ENCODE measurements at places on chromosomes 4 and X. TPM values are rescaled to one million over a fixed set of nuclear protein-coding genes. Genes with fewer than 3 reads are reported as not detected.

SPATA4 gene
- 0.41 TPM for total RNA-seq

CLDN22 gene
- not detected for total RNA-seq

NMU gene
- total RNA-seq: not detected

EMCN gene
- 0.46 TPM for total RNA-seq

MBNL3 gene
- 1.1 TPM for total RNA-seq

CENPI gene
- 12.3 TPM for total RNA-seq

POLN gene
- 1.9 TPM for total RNA-seq

SUPT20HL1 gene
- total RNA-seq: not detected

HTN1 gene
- not detected for total RNA-seq

ITGB1BP2 gene
- 0.22 TPM for total RNA-seq

CYBB gene
- not detected for total RNA-seq

DNA sequence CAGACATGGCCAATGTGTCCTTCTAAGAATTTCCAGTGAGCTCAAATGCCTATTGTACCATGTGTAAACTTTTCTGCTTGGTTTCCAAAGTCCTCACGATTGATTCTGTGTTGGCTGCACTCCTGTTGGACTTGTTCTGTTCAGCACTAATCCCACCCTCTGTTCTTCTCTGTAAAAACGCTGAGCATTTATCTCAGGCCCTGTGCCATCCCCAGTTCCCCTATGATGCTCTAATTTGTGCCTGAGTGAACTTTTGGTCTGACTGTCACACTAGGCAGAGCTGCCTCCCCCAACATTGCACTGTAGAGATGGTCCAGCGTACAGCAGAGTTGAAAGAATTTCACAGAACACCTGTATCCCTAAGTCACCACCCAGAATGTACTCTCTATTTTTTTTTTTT, 76.1 kb upstream of the STS start:
- peaks cover 11% of the 10 kb centered on the region for H3K36me3 ChIP-seq
- H3K27me3 ChIP-seq: no peaks in the 10 kb centered on the region
- peaks cover 10% of the 10 kb centered on the region for H3K4me1 ChIP-seq
- H3K4me3 ChIP-seq: no peak overlapping the region
- no peak for DNase-seq

- peak overlapping the region; percentile 92 for H3K4me3 ChIP-seq
- H3K27me3 ChIP-seq: peaks cover 11% of the 10 kb centered on the region
- DNase-seq: peak; percentile 55
- H3K4me1 ChIP-seq: peaks cover 87% of the 10 kb centered on the region
- peak overlapping the region; percentile 99 for H3K27ac ChIP-seq
Measured at GRCh38 chr4:57110640-57111511, 691 bp upstream of the IGFBP7 start.

DNA sequence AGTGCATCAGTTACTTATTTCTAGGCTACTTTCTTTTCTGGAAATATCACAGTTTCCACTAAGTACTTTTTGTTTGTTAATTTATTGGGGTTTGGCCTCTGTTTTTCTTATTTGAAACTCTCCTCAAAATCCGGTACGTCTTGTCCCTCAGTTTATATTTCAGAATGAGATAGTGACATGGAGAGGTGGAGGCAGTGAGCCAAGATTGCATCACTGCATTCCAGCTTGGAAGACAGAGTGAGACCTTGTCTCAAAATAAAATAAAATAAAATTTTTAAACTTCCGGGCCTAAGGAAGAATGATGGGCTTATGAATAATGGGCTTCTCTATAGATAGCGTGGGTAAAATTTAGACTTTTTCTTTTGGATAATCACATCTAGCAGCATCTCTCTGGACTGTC, 567.8 kb downstream of the TRIML1 start:
- H3K36me3 ChIP-seq: no peaks in the 10 kb centered on the region
- no peak overlapping the region for H3K4me3 ChIP-seq
- H3K4me1 ChIP-seq: peaks cover 7% of the 10 kb centered on the region
- H3K27me3 ChIP-seq: peaks cover 2% of the 10 kb centered on the region

DNA sequence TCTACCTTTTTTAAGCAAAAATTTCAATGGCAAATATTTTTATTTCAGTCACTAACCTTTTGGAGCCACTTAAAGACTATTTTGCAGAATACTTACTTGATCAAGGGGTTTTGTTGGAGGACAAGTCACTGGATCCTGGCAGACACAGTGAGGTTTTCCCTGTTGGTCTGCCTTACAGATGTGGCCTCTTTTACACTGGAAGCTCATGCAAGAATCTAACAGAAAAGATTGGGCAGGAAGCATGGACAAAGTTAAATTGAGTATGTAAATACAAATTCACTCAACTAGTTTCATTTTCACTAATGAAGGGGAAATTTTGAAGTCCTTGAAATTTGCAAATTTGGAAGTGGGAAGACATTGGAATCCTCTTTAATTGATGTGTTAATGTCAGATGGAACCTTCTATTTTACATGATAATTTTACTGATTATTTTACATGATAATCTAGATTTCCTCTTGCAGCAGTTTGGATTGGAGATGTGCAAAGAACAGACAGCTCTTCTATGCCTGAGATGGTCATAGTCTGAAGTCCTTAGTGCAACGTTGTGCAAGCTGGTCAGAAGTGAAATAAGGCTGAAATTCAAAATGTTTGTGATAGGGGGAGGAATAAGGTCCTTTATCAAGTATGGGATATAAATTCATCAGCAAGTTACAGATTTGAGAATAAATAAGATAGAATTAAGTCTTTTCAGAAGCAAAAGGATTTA, 38.4 kb downstream of the SPARCL1 start:
- H3K4me1 ChIP-seq: peaks cover 8% of the 10 kb centered on the region
- no peak overlapping the region for H3K27ac ChIP-seq
- DNase-seq: no peak
- no peak overlapping the region for H3K4me3 ChIP-seq

GRCh38 chrX:71282514-71283402, 677 bp upstream of the NONO start:
- peak overlapping the region; percentile 99 for H3K4me3 ChIP-seq
- H3K36me3 ChIP-seq: peaks cover 27% of the 10 kb centered on the region
- H3K27ac ChIP-seq: peak overlapping the region; percentile 100
- peaks cover 20% of the 10 kb centered on the region for H3K4me1 ChIP-seq
- peak; percentile 39 for DNase-seq
- H3K27me3 ChIP-seq: peaks cover 7% of the 10 kb centered on the region

GRCh38 chr4:174023641-174024040, 259.8 kb downstream of the FBXO8 start:
- no peak for DNase-seq
- H3K27me3 ChIP-seq: no peaks in the 10 kb centered on the region
- H3K36me3 ChIP-seq: no peaks in the 10 kb centered on the region
- no peak overlapping the region for H3K27ac ChIP-seq
- H3K4me3 ChIP-seq: no peak overlapping the region
- no peaks in the 10 kb centered on the region for H3K4me1 ChIP-seq

DNA sequence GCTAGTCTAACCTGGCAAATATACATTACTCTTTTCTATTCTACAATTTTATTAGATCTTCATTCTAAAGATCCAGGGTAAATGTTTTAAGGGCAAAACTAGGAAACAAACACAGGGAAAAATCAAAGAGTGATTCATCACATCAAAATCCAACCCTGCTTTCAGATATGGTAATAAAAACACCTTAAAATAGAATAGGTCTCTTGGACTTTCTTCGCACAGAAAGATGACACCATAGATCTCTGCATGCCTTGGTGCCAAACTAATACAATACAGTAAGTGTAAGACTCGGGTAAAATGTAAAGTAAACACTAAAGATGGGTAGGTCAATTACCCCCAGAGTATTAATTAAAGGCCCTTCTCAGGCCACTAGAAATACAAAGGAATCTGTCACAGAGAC, 34.2 kb downstream of the LDB2 start:
- no peak overlapping the region for H3K4me3 ChIP-seq
- H3K27me3 ChIP-seq: no peaks in the 10 kb centered on the region
- peak overlapping the region; percentile 44 for H3K27ac ChIP-seq
- DNase-seq: no peak
- H3K4me1 ChIP-seq: peaks cover 50% of the 10 kb centered on the region

DNA sequence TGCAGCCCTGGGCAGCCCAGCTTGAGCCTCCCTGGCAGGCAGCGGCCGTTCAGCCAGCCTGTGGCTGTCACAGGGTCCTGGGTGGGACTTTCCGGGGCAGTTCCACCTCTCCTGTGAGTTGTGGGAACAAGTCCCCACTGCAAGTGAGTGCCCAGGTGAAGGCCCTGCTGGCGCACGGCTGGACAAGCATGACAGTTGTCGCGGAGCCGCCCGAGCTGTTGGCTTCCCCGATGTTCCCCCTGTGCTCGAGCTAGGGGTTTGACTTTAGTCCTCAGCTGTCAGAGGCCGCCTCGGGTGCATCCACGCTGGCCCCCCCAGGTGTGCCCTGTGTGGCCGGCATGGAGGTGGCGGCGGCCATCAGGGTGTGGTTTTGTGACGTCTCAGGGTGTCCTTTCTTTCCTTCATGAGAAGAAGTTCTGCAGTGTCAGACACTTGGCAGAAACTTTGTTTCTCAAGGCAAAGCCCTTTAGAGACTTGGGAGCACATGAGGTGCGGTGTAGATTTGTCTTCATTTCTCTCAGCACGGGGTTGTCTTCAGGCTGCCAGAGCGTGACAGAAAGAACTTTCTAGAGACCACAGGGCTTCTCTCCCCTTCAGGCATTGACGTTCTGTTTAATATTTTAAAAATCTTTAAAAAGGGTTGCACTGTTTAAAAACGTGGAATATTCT, 69.4 kb upstream of the HGFAC start:
- H3K4me1 ChIP-seq: peaks cover 44% of the 10 kb centered on the region
- no peak overlapping the region for H3K27ac ChIP-seq
- H3K27me3 ChIP-seq: peaks cover 3% of the 10 kb centered on the region
- no peak overlapping the region for H3K4me3 ChIP-seq
- peaks cover 10% of the 10 kb centered on the region for H3K36me3 ChIP-seq

DNA sequence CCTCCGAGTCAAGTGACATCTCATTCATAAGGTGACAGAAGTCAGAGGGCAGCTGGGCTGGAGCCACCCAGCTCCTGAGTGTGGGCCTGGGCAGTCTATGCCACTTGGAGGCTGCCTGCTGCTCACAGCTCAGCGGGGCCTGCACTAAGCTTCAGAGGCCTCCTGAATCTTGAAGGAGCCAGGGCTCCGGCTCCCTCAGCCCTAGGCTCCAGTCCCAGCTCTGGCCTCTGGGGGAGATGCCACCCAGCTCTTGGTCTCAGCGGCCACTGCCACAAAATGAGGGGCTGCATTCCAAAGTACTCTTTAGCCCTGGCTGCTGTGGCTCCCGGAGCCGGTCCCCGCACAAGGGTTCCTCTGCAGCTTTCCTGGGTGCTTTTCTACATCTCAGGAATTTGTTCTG, 32.7 kb upstream of the PSAPL1 start:
- no peak overlapping the region for H3K4me3 ChIP-seq
- no peak for DNase-seq
- H3K27me3 ChIP-seq: peaks cover 31% of the 10 kb centered on the region
- H3K36me3 ChIP-seq: no peaks in the 10 kb centered on the region
- H3K27ac ChIP-seq: no peak overlapping the region
- no peaks in the 10 kb centered on the region for H3K4me1 ChIP-seq

DNA sequence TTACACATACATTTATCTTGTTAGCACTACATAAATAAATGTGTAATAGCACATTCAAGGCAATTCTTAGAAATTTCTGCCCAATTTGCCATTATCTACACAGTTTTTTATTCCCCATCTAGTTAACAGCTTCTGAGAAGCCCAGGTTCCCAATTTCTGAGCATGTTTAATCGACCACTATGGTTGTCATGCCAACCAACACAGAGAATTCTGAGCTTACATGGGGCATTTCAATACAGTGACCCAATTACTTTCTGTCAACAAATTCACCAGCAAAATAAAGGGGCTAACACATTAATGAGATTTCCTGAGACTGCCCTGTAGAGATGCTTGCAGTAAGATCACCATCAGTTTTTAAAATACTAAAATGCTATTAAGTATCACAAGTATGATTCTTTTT, 22.0 kb downstream of the GPM6A start:
- H3K27ac ChIP-seq: no peak overlapping the region
- no peak for DNase-seq
- no peaks in the 10 kb centered on the region for H3K27me3 ChIP-seq
- no peaks in the 10 kb centered on the region for H3K4me1 ChIP-seq
- no peak overlapping the region for H3K4me3 ChIP-seq

DNA sequence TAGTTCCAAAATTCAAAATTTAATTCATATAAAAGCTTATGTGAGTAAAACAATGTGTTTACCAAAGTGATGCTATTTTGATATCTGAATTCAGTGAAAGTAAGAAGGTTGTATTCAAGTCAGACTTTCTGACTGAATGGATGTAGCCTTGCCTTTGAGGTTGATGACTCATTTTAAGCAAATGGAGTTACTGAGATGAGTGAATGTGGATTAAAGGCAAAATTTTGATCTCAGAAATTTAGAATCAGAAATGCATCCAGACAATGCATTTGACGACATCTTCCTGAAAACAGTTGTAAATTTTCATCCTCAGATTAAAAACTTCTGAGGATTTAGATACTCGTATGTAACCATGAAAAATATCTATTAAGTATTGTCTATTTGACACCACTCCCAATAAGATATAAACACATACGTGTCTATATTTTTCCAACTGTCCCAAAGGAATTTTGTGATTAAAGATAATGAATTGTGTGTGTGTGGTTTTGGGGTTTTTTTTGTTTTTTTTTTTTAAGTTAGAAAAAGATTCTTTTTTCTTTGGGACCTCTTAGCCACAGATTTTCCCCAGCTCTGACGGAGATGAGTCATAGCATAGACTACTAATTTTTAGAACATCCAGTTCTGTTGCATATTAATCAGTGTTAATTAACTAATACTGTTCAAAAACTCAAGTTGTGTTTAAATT, 34.4 kb downstream of the NFKB1 start:
- H3K4me1 ChIP-seq: peaks cover 37% of the 10 kb centered on the region
- no peaks in the 10 kb centered on the region for H3K27me3 ChIP-seq
- peak; percentile 71 for DNase-seq
- peak overlapping the region; percentile 64 for H3K27ac ChIP-seq
- H3K4me3 ChIP-seq: peak overlapping the region; percentile 59
- H3K36me3 ChIP-seq: peaks cover 12% of the 10 kb centered on the region

DNA sequence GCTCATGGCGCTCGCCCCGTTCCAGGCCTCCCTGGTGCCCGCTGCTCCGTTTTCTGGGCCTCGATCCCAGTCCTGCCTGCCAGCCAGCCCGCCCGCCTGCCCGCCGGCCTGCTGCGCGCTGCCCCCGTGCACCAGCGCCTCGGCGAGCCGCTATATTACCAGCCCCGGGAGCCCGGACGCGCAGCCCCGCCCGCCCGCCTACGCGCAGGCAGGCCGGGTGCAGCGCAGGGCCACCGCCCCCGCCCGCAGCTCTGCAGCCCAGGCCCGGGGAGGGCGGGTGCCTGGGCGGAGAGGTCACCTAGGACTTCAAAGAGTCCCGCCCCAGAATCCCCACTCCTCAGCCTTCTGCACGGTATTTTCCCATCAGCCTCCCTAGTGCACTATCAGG, at the start of gene MAOB:
Gene MAOB, minus strand, starts transcription at position 157 of the 388 bp plus-strand sequence. Its CDS starts 151 bp downstream, at position 6.
- no peak for DNase-seq
- H3K4me1 ChIP-seq: no peaks in the 10 kb centered on the region
- no peak within 1 kb of the TSS for H3K27ac ChIP-seq
- no peaks in the 10 kb centered on the region for H3K36me3 ChIP-seq

DNA sequence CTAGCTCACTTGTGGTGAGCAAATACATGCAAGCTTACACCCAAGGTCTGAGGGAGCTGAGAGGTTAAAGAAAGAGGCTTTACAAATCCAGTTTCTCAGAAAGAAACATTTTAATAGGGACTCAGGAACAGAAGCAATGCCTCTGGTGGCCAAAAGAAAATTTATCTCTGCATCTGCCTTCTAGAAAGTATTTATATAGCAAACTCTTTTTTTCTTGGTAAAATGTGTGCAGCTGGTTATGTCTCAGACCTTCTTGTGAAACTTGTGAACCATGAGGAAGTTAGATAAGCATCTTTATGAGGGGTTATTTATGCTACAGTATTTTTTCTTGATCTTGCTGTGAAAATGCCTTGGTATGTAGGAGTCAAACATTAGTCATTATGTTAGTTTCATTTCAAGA, 48.5 kb upstream of the CYSLTR1 start:
- no peak overlapping the region for H3K27ac ChIP-seq
- H3K4me3 ChIP-seq: no peak overlapping the region
- no peaks in the 10 kb centered on the region for H3K4me1 ChIP-seq
- no peaks in the 10 kb centered on the region for H3K27me3 ChIP-seq
- peak; percentile 8 for DNase-seq
- no peaks in the 10 kb centered on the region for H3K36me3 ChIP-seq
